ENCODE measurements at places on chromosomes 4 and X.

- peak; percentile 79 for DNase-seq
Observed at GRCh38 chrX:129759576-129760061, 20.1 kb upstream of the SASH3 start.

DNA sequence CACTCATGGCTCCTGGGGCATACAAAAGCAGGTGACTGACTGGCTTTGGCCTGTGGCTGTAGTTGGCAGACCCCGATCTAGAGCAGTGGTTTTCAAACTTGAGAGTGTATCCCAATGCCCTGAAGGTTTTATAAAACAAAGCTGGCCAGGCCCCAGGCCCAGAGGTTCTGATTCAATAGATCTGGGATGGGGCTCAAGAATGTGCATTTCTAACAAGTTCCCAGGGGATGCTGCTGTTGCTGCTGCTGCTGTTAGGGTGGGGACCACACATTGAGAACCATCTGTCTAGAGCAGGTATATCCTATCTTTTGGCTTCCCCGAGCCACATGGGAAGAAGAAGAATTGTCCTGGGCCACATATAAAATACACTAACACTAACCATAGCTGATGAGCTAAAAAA, 7.3 kb downstream of the AIFM1 start:
- DNase-seq: no peak

GRCh38 chrX:16978193-16978984, 31.9 kb downstream of the REPS2 start:
- DNase-seq: no peak

- no peak for DNase-seq
Observed at GRCh38 chr4:81030061-81030980, at the start of gene BMP3. Gene BMP3 (plus strand): TSS chr4:81030708. CDS start chr4:81031285, 577 bp downstream.

- DNase-seq: no peak
Observed at GRCh38 chr4:34250562-34250961, 1993.8 kb downstream of the ARAP2 start.

DNA sequence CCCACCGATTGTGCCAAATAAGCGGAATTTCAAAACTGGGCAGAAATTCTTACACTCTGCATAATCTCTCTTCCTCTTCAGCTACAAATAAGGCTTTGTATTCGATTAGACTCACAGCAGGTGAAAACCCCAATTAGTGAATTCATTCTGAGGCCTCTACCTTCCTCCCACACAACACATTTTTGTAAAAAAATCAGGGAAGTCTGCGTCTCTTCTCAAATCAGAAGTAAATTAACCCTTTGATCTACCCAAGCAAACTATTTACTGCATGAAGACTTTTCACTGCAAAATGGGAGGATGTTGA, 200.6 kb upstream of the FTHL17 start:
- DNase-seq: no peak

- DNase-seq: no peak
Observed at GRCh38 chr4:17719106-17719505, 62.3 kb downstream of the FAM184B start.

GRCh38 chr4:20408611-20409010, 156.9 kb downstream of the SLIT2 start:
- no peak for DNase-seq

- DNase-seq: peak; percentile 59
Observed at GRCh38 chr4:79528241-79528706, 120.2 kb upstream of the GK2 start.

- DNase-seq: no peak
Observed at GRCh38 chr4:165874072-165874790, 1.2 kb downstream of the TLL1 start.

GRCh38 chr4:80156410-80156809, 40.9 kb upstream of the PRDM8 start:
- no peak for DNase-seq

- DNase-seq: no peak
Observed at GRCh38 chr4:147596981-147597380, 20.2 kb upstream of the TMEM184C start.

DNA sequence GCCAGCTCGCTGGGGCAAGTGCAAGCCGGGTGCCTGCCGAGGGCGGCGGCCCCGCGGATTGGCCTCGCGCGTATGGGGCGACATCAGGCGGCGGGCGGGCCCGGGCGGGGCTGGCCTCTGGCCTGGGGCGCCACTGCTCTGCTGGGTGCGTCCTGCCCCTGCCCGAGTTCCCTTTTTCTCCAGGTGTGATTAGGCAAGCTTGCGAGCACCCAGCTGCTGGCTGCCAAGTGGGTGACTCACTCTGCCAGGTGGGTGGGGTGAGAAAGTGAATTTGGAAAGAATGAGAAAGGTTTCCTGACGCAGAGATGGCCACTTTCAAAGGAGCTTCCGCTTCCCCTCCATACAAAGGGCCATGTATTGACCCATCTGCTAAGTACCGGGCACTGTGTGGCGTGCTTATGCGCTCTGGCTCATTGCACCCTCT, 32.5 kb downstream of the FGFBP1 start:
- no peak for DNase-seq

- DNase-seq: no peak
Observed at GRCh38 chrX:46211079-46211478, 334.1 kb downstream of the ZNF674 start.

GRCh38 chrX:47583240-47583861, 1.1 kb downstream of the TIMP1 start:
- no peak for DNase-seq

DNA sequence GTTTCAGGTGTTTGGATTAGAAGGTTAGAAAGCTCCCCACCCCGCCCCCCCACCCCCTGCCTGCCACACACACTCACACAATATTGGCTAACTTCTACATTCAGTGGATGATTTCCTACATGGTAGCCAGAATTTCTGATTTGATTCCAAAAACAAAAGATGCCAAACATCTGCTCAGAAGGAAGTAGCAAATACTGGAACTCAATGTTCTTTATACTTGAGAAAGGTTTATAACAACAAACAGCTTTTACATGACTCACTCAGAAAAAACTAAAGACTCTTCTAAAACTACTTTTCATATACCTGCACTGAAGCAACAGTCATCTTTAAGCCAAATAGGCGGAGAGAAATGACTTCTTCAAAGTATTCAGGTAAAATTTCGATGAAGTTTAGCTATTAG, 750.5 kb upstream of the POU3F4 start:
- DNase-seq: no peak

DNA sequence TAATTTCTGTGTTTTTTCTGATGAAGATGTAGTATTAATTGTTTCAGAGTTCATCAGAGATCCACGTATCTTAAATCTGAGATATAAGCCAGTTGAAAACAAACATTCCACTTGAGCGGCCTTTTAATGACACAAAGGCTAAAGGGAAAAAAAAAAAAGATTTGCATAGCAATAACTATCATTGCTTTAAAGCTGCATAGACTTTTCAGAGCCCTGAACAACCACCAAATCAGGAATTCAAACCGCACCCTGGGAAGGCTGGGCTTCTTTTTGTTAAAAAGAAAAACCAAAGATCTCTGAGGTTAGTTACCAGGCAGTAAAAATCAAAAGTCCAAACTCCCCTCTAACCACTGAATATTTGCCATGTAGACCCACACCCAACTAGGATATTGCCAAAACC, 206.0 kb downstream of the HHIP start:
- no peak for DNase-seq

- DNase-seq: no peak
Observed at GRCh38 chr4:26300314-26301307, 20.2 kb upstream of the RBPJ start.

DNA sequence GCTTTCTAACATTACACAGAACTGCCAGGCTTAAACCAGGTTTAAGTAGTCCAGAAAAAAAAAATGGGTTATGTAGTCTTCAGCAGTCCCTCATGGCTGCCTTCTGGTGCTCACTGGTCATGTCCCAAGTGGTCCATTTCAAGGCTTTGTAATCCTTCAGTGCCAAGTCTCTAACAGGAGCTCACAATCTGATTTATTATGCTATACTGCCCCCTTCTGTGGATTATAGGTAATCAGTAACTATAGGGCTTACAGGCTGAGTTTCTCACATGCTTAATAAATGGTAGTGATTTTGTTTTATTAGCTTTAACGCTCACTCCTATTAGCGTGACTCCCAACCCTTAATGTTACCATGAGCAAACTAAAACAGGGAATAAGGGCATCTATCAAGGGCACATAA, 92.5 kb upstream of the EDA2R start:
- peak; percentile 43 for DNase-seq

DNA sequence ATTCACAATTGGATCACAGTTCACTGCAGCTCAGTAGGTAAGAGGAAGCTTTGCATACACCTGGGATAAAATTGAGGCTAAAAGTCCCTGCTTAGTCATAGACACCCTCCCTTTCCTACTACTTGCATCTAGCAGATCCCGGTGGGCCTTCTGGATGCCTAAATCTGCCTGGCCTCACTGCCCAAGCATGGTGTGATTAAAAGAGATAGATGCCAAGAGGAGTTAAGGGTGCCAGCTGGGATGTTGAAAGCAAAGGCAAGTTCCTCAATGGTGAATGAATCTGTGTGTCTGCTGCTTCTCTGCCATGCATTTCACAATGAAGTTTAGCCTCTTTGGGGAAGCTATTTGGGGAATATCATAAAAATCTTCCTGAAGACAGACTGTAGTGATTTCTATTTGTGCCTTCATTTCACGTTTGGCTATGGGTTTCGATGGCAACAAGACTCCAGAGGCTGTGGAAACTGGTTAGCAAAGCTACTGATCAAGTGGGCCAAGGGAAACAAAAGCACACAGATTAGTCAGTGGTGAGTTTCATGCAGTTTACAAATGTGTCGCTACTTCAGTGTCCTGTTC, 534.0 kb downstream of the ANKRD50 start:
- DNase-seq: no peak

DNA sequence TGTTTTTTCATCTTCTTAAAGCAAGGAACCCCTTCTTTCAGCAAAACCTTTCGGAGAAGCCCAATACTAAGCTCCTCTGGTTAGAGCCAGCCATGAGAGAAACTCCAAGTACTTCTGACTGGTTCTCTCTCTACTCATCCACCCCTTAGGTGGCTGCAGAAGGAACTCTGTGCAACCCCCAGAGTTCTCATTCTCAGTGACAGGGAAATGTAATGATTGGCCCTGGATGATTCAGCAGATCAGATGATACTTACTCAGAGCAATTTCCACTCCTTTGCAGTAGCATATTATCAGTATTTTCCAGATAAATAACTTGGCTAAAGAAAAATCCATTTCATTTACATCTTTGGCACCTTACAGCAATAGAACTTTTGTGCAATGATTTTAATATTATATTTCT, 3.2 kb downstream of the SPP1 start:
- DNase-seq: no peak

DNA sequence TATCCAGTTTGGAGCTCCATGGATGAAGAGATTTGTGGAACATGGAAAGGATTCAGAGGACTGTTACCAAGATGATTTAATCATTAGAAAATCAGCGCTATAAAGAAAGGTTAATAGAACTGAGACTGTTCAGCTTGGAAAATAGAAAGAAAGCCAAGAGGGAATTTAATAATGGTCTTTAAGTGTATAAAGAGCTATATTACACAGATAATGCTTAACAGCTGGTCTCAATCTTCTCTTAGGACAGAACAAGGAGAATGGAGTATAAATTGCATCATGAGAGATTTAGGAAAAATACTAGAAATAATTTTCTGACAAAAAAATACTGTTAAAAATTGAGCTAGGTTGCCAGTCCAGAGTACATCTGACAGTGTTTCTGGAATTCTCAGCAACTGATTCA, 91.3 kb upstream of the MAGEC2 start:
- DNase-seq: no peak

- DNase-seq: no peak
Observed at GRCh38 chr4:77849278-77849965, 13.2 kb upstream of the MRPL1 start.

GRCh38 chr4:188903986-188904385, 764.7 kb downstream of the TRIML1 start:
- no peak for DNase-seq

- no peak for DNase-seq
Observed at GRCh38 chr4:100875296-100876068, 357.7 kb upstream of the EMCN start.

GRCh38 chr4:154740462-154740861, 3.3 kb upstream of the LRAT start:
- DNase-seq: no peak

GRCh38 chr4:152609481-152609880, 70.3 kb downstream of the TMEM154 start:
- DNase-seq: no peak

DNA sequence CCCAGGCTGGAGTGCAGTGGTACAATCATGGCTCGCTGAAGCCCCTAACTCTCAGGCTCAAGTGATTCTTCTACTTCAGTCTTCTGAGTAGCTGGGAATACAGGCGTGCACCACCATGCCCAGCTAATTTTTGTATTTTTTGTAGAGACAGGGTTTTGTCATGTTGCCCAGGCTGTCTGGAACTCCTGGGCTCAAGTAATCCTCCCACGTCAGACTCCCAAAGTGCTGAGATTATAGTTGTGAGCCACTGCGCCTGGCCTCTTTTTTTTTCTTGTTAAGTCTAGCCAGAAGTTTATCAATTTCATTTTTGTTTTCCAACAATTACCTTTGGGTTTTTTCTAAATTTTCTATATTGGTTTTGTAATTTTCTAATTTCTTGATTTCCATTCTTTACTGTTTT, 100.6 kb downstream of the GC start:
- no peak for DNase-seq

GRCh38 chr4:138611721-138612120, 369.6 kb upstream of the SLC7A11 start:
- DNase-seq: no peak

DNA sequence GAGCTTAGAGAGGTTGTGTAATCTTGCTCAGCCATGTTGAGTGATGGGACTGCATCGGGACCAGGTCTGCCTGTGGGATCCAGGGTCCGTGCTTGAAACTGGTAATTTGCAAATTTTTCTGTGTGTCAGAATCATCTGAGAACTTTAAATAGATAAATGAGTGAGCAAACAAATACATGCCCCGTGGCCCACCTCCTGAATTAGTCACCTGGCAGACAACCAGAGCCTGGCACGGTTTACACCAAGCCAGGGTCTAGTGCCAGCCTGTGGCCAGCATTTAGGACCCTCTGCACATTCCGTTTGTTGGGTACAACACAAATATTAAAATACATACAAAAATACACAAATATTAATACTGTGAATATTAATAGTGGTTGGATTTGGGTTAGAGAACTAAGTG, 90.6 kb upstream of the STOX2 start:
- DNase-seq: no peak

DNA sequence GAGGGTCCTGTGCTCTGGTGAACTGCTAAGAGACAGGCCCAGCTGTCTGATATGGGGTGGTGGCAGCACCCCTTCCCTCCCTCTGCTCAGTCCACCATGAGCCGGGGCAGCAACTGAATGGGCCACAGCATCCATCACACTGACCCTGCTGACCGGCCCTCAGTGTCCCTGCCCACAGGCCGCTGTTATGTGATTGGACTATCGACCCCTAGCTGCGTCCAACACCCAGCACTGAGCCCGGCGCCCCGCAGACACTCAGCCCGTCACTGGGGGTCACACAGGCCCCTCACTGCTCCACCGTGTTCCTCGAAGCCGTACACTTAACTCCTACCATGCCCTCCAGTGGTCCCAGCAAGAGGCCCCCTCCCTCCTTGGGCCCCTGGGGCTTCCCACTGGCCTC, 88.8 kb upstream of the PSAPL1 start:
- DNase-seq: no peak

DNA sequence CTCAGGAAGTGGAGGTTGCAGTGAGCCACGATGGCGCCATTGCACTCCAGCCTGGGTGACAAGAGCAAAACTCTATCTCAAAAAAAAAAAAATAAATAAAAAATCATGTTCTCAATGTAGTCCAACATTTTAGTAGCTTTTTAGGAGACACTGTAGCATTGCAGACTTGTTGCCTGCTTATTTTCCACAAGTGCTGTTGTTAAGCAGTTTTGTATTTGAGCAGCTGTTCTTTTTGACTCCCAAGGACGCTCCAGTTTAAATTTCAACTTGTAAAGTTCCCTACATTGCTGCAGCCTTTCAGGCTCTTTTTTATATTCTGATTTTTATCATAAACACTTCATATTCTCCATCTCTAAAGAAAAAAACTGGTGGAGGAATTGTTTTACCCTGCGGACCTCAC, 83.1 kb downstream of the PPEF2 start:
- DNase-seq: no peak
